ENCODE measurements at places on chromosomes 6 and 20.

DNA sequence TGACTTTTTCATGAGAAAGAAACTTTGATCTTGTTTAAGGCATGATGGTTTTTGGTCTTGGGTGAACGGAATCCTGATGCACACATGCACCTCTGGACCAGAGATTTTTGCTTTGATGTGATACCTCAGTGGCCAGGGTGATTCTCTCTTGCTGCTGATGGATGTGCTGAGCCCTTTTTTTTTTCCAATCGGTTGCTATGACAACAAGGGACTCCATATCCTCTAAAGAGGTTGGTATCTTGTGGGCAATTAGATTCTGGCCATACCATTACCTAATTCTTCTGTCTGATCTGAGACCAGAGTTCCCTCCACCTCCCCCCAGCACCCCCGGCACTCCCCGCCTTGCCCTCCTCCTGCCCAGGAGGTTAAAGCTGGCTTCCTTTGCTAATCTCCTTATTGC, 24.9 kb downstream of the PDYN start:
- no peak for DNase-seq

GRCh38 chr6:139143111-139143510, 8.2 kb downstream of the HECA start:
- no peak for DNase-seq

DNA sequence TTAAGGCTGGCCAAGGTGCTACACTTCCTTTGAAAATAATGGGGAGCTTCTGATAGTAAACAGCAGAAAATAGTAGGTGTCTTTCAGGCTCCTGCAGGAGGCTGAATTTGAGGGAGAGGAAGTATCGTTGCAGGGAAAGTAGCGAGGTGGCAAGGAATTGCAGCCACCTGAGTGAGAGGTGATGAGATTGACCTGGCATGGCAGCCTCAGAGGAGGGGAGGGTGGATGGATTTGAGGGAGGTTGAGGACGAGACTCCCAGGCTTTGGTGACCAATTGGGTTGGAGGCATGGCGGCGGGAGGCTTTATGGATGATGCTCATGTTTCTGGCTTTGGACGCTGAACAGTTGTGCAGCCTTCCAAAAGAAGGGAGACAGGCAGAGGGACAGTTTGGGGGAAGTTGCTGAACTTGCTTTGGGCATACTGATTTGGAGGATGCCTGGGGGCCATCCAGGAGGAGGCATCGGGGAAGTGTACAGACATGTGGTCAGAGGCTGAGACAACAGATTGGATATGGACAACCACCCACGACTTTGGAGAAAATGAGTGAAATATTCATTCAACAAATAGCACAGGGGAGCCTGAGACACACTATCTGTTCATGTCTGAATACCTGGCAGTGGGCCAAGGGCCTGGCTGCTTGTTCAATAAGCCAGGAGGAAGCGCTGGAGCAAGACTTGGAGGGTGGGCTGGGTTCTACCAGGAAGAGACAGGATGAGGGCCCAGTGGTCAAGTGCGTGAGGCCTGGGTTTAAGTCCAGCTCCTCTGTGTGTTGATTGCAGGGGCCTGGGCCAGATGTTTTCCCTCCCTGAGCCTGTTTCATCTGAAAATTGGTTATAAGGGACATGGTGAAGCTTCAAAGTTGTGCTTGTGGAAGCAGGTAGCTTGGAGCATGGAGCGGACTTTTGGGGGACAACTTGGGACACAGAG, 113.2 kb downstream of the CEBPB start:
- DNase-seq: no peak

- no peak for DNase-seq
These were observed 17.5 kb upstream of the HINT3 start for GRCh38 chr6:125939026-125939425.

GRCh38 chr6:3022765-3023662, 23.3 kb downstream of the NQO2 start:
- no peak for DNase-seq

DNA sequence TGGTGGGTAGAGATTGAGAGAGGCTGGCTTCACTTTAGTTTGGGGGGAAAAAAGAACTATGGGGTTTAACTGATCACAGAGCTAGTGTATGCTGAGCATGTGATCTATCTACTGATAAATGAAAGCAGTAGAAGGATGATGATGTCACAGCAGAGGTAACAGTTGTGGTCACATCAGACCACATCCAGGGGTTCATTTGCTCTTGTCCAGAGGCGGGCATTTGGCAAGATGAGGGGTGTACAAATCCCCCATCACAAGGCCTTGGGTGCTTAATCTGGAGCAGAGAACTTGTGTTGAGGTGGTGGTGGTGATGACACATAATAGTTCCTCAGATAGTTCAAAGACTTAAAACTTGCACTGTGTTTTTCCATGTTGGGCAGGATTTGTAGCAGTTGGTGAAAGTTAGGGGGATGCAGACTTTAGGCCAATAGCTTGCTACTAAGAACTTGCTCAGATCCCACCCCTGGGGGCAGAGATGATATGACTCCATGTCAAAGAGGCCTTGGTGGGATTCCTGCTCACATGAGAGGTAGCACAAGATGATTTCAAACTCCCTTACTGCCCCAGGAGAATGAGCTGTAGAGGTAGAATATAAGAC, 63.4 kb downstream of the PRDM1 start:
- DNase-seq: no peak

DNA sequence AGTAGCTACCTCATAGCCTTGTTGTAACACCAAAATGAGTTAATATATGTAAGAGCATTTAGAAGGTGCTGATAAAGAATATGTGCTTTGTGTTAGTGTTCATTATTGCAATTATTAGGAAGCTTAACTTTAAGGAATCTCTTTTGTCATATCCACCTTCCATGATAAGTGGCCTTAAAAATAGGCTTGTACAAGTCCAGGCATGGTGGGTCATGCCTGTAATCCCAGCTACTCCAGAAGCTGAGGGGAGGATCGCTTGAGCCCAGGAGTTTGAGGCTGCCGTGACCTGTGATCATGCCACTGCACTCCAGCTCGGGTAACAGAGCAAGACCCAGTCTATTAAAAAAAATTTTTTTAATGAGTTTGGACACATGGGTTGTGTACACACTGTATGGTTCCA, 285.5 kb downstream of the ZFAND3 start:
- DNase-seq: no peak

- DNase-seq: no peak
These were observed 293.7 kb upstream of the SULF2 start for GRCh38 chr20:48079028-48079427.

- no peak for DNase-seq
These were observed 47.2 kb upstream of the FAM50B start for GRCh38 chr6:3801960-3802359.

DNA sequence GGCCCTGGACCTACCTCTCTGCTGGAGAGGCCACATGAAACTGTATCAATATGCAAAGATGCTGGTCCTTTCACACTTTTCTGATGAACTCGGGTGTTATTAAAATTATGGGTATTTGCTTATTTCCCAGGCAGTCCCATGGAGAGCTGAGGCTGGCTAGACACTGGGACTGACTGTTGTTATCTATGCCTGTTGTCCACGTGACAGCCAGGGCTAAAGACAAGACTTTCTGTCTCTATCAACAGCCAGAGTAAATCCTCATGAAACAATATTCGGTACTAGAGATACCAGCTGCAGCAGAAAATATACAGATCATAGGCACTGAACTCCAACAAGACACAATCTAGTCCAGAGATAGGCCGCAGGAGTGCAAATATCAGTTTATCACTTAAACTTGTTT, 236.4 kb downstream of the FOXA2 start:
- DNase-seq: no peak

GRCh38 chr20:6654513-6655252, 112.8 kb upstream of the BMP2 start:
- no peak for DNase-seq

DNA sequence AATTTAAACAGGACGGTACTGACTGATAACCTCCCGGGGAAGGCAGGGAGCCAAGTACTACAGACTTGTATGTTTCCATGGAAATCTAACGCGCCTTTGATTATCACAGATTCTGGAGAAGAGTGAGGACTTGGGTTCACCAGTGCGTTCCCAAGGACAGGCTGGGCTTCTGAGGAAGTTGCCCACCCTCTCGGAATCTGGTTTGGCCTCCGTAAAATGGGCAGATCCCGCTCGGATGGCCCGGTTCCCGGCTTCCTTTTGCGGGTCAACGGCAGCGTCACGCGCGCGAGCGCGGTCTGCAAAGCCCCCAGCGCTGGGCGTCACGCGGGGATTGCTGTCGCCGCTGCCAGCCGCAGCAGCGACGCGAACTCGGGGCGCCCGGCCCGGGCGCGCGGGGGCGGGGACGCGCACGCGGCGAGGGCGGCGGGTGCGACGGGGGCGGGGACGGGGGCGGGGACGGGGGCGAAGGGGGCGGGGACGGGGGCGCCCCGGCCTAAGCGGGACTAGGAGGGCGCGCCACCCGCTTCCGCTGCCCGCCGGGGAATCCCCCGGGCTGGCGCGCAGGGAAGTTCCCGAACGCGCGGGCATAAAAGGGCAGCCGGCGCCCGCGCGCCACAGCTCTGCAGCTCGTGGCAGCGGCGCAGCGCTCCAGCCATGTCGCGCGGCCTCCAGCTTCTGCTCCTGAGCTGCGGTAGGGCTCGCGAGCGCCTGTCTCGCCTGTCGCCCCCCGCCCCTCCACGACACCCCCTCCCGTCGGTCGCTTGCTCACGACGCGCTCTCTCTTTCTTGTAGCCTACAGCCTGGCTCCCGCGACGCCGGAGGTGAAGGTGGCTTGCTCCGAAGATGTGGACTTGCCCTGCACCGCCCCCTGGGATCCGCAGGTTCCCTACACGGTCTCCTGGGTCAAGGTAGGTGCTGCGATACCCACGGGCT, at the start of gene CD83:
TSS of gene CD83 (plus strand) at position 615 of the 933 bp plus-strand sequence. CDS start at position 655, 40 bp downstream.
- peak; percentile 75 for DNase-seq

GRCh38 chr6:120108061-120108795, 758.7 kb upstream of the MAN1A1 start:
- DNase-seq: no peak

- DNase-seq: no peak
These were observed 66.8 kb upstream of the MBOAT1 start for GRCh38 chr6:20279051-20279450.

- no peak for DNase-seq
These were observed 65.2 kb downstream of the CDC5L start for GRCh38 chr6:44452725-44453124.

DNA sequence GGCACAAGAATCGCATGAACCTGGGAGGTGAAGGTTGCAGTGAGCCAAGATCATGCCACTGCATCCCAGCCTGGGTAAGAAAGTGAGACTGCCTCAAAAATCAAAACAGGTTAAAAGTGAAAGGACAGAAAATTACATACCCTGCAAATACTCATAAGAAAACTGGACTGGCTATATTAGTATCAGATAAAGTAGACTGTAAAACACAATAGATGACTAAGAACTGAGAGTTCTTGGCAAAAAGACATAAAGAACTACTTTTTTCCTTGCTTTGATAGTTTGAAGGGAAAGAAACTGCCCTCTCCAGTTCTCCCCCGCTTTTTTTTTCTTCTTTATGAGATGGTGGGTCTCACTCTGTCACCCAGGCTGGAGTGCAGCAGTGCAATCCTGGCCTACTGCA, 17.0 kb downstream of the SNX3 start:
- DNase-seq: no peak

DNA sequence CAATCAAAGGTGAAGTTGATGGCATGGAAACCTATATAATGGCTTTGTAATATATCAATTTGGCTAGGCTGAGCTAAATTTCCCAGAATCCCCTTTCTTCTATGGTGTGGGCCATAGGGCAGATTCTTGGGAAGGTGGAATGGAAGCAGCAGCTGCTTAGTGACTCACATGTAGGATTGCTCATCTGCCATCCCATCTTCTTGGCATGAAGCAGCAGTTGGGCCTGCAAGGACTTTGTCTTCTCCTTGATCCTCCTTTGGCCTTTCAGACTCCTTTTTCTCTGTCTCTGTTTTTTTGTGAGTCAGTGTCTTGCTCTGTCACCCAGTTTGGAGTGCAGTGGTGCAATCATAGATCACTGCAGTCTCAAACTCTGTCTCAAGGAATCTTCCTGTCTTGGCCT, 52.6 kb upstream of the CEP162 start:
- no peak for DNase-seq

- DNase-seq: no peak
These were observed 22.0 kb downstream of the LYRM2 start for GRCh38 chr6:89616531-89616930.

DNA sequence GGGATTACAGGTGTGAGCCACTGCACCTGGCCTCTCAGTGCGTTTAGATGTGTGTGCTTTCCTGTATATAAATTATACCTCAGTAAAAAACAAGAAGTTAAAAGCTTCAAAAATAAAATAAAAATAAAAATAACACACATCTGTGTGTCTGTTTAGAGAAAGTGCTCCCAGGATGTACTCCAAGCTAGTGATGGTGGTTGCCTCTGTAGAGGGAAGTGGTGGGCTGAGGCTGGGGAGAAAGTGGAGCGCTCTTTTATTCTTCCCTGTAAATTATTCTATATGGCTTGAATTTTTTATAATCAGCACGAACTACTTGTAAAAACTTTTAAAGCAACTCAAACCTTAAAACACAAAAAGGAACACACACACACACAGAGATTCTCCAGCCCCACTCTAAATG, 29.0 kb downstream of the PTGIS start:
- no peak for DNase-seq

DNA sequence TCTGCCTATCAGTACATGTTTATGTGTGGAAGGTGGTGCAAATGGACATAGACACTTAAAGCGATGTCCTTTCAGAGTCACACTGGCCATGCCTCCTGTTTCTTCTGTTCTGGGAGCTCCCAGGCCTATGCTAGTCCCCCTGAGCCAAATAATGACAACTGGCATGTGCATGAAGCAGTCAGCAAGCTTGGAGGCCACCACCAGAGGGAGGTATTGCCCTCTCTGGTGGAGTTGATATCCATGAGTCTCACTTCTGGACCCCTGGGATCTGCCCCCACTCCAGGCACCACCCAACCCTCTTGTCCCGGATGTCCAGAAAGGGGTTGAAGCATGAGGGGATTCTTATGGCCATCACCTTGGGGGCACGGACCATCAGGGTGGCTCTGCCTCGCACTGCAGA, 172.2 kb downstream of the AIG1 start:
- DNase-seq: no peak

GRCh38 chr6:105981002-105981887, 104.9 kb upstream of the PRDM1 start:
- no peak for DNase-seq

GRCh38 chr20:31704225-31705119, 18.2 kb downstream of the BCL2L1 start:
- DNase-seq: no peak

DNA sequence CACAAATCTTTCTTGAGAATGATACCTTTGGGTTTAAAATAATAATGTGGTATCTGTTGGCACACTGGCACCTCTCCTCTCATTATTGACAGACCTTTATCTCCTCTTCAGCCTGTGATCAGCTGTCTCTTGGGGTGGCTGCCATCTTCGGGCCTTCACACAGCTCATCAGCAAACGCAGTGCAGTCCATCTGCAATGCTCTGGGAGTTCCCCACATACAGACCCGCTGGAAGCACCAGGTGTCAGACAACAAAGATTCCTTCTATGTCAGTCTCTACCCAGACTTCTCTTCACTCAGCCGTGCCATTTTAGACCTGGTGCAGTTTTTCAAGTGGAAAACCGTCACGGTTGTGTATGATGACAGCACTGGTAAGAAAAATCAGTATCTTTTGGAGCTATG, 232.8 kb downstream of the GRIK2 start:
- no peak for DNase-seq

All from stimulated activated CD4-positive, alpha-beta T cell treated with anti-CD3 and anti-CD28 coated beads, Interleukin-1b, Interleukin-23, amount 100 ng/mL, for 1 hour (primary cell).